ENCODE measurements at places on chromosomes 13 and 19.
A peak's percentile ranks its signal among the peaks of the same experiment; 100 is the strongest.

DNA sequence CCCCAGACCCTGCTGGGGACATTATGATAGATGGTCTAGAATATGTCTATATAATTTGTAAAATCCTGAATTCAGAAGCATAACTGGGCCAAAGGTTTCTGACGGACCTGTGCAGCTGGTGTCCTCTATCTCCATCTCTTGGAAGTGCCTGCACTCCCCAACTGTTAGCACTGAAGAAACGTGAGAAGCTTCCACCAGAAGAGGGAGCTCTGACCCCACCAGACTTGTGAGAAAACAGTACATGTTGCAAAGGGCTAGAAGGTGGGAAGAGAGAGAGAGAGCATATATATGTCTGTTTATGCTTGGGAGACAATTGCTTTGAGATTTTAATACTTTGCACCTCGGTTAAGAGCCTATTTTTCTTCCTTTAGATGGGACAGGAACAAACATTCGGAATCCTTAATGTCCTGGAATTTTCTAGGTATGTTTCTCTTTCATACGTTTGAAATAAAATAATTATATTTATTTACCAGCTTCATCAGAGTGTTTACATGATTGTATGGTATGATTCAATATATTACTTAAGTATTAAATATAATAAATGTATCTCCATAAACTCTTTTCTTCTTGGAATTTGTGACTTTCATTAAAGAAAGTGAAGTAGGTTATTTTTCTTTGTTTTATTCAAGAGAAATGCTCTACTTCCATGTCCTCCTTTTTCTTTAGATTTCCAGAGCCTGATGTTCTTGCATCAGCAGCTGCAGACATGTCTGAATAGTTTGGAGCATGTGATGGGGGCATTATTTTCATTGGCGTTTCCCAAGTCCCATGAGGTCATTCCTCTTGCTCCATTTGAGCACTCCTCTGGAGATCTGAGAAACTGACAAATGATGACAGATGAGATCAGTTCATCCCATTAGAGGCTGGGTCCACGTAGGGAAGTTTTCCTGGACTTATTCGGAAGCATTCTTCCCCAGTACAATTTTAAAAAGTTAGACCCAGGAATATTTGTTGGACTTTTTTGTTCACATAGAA is 202.9 kb downstream of the ATP8A2 start:
- DNase-seq = peak; percentile 85

DNA sequence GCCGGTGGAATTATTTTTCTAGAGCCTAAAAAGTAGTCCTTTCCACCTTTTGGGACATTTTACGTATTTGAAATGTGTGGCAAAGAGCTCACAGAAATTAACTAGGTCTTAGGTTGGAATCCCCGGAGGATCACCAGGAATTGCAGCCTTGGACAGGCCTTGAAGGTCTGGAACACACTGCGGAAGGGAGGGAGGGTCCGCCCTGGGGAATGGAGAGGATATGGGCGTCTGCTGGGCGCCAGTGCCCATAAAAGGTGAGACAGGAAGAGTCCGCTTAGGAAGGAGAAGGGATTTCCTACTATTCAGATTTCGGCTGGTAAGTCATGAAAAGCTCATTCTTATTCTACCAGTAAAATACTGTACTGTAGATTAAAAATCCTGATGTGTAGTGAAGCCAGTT is 111.9 kb downstream of the COL4A2 start:
- DNase-seq = no peak

DNA sequence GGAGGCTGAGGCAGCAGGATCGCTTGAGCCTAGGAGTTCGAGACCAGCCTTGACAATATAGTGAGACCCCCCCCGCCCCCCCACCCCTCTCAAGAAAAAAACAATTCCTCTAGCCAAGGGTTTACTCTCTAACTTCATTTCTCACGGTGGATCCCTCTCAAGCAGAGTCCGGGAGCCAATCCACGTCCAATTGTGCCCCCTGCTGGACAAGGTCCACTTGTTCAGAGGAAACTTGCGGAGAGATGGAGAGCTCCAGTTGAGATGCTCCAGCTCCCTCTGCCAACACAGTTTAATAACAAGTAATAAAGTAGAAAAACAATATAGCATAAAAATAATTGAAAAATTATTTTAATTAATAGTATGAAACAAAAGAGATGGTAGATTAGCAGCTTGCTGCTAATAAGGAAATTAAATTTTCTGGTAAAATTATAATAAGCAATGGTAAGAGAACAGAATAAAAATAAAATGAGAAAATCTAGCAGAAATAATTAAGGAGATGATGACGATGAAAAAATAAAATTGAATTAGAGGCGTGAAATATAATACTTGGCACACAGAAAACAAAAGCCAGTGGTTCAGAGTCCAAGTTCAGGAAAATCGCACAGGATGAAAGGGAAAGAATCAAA is 14.5 kb upstream of the SIGLEC14 start:
- DNase-seq = peak; percentile 59

GRCh38 chr13:68535329-68535728 is 1305.2 kb upstream of the PCDH9 start:
- DNase-seq = no peak

- no peak for DNase-seq
Measured at GRCh38 chr19:33557196-33557595, 35.6 kb upstream of the PEPD start.

DNA sequence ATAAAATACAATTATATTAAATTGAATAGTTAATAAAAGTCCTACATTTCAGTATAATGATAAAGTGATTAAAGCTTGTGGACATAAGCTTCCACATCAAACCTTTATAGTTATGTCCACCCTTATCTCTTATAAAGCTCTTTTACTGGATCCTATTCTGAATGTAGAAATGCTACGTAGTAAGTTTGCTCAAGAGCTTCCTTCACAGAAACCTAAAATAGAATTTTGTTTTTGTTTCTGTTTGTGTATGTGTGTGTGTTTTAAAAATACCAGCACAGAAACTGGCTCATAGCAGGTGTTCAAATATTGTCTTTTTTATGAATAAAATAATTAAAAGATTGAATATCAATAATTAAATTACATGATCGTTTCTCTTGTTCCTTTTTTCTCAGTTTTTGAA is 21.0 kb upstream of the UFM1 start:
- DNase-seq = no peak

GRCh38 chr13:99916366-99917103 is 55.0 kb downstream of the ZIC5 start:
- no peak for DNase-seq

DNA sequence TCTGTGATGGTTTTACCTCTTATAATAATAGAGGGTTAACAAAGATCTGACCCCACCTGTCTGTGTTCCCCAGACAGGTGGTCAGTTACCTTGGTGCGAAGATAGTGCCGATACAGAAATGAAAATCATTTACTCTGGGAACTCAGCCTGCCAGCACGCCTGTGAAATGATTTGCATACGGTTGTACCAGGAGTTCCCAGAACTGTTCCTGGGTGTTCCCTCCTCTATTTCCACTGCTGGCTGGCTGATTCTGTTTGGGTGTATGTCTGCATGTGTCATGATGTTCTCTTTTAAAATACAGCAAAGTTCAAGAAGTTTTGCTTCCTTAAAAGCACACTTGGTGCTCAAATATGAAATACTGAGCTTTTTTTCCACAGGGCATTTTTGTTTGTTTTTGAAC is 527.1 kb downstream of the FGF9 start:
- no peak for DNase-seq

- no peak for DNase-seq
Measured at GRCh38 chr19:42253245-42254088, 1.5 kb downstream of the ERF start.

GRCh38 chr19:13613447-13613846 is 107.2 kb upstream of the CACNA1A start:
- no peak for DNase-seq

- DNase-seq = no peak
Measured at GRCh38 chr13:21310220-21310619, 133.8 kb downstream of the MRPL57 start.

DNA sequence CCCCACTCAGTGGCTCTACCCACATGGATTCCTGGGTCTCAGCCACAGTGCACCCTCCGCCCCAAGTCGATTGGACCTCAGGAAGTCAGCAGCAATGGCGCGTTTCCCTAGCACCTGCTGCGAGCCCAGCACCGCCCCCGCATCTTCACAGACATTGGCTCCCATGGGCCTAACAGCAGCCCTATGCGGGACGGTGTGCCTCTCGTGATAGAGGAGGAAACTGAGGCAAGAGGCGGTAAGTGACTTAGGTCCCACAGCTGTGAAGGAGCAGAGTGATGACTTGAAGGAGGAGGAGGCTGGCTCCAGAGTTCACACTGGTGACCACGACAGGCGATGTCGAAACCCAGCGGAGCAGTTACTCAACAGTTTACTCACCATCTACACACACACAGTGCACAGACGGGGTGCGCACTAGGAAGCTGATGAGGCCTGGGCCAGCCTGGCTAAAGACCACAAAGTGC is 104.5 kb upstream of the SOX1 start:
- no peak for DNase-seq

- DNase-seq = no peak
Measured at GRCh38 chr13:109790942-109791605, 4.7 kb upstream of the IRS2 start.

DNA sequence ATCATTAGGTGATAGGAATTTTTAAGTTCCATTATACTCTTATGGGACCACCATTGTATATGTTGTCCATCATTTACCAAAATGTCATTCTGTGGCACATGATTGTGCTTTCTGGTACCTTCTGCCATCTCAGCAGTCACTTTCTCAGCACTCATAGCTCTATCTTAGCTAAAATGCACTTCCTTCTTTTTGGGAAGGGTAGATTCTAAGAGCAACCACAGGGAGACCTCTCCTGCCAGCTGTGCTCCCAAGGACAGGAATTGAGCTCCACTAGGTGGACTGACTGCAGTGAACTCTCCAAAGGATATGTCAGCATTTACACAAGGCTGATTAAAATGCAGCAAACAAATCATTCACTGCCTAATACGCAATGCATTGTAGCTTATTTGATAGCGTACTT is 91.8 kb upstream of the OBI1 start:
- no peak for DNase-seq

- DNase-seq = no peak
Measured at GRCh38 chr13:75959861-75960481, 323.8 kb downstream of the LMO7 start.

- DNase-seq = no peak
Measured at GRCh38 chr19:13079542-13079986, 23.1 kb downstream of the LYL1 start.

DNA sequence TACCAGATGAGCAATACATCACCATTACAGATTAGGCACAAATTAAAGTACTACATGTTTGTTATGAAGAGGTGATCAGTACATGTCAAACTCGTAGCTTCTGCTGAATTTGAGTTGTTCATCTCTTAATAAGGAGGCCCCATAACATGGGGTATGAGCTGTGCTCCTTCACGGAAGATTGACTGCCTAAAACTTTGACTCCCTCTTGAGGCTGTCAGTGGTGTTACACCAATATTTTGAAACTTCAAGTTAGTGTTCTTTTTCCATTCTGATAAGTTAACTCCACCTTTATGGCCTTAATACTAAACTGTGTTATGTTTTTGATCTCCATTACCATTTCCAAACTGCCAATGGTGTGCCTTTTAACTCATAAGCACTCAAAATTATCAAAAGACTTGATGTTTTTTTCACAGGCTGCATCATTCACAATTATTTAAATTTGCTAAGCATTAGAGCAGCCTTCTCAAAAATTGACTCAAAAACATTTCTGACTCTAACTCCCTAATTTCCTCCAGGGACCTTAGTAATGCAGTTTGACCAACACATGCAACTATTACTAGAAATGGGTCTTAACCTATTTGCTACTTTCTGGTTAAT is 1591.5 kb downstream of the PCDH9 start:
- DNase-seq = no peak

DNA sequence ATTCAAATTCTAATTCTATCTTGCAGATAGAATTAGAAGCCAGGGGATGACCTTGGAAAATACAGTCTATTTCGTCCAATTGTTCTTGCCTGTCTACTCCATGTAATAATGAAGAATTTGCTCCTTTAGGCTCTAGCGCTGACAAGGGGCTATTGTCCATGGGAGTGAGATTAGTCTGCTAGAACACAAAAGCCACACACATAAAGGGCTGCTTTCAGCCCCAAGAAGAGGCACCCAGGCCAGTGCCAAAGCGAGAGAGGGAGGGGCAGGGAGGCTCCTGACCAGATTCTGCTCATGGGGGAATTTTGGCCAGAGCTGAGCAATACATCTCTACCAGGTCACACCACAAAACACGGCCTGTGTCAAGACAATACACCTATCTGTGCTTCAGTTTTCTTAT is 1306.9 kb downstream of the UQCRFS1 start:
- DNase-seq = peak; percentile 57

DNA sequence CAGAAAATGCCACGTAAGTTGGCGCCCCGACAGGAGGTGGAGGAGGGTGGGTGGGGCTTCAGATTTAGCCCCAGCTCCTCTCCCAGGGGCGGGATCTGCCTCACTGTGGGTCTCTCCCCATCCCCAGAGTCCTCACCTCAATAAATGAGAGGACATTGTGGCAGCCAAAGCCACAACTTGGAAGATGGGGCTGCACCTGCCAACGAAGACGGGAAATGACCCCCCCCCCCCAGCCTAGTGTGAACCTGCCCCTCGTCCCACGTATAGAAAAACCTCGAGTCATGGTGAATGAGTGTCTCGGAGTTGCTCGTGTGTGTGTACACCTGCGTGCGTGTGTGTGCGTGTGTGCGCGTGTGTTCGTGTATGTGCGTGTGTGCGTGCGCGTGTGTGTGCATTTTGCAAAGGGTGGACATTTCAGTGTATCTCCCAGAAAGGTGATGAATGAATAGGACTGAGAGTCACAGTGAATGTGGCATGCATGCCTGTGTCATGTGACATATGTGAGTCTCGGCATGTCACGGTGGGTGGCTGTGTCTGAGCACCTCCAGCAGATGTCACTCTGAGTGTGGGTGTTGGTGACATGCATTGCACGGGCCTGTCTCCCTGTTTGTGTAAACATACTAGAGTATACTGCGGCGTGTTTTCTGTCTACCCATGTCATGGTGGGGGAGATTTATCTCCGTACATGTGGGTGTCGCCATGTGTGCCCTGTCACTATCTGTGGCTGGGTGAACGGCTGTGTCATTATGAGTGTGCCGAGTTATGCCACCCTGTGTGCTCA is 1.5 kb upstream of the TRAPPC5 start:
- no peak for DNase-seq

GRCh38 chr13:32911506-32911905 is 104.7 kb upstream of the KL start:
- DNase-seq = no peak

GRCh38 chr13:78875792-78876580 is 217.0 kb upstream of the OBI1 start:
- no peak for DNase-seq

- no peak for DNase-seq
Measured at GRCh38 chr13:41268764-41269163, 5.4 kb upstream of the MTRF1 start.

- no peak for DNase-seq
Measured at GRCh38 chr13:30664689-30665275, 47.1 kb downstream of the USPL1 start.

GRCh38 chr19:34217952-34218817 is 36.2 kb upstream of the GARRE1 start:
- DNase-seq = no peak

Measured in amygdala (tissue), 56 donors.